Uterus (tissue), 4 donors: ENCODE measurements at places on chromosomes 2 and 18. TPM values are rescaled to one million over a fixed set of nuclear protein-coding genes. Genes with fewer than 3 reads are reported as not detected.

DNA sequence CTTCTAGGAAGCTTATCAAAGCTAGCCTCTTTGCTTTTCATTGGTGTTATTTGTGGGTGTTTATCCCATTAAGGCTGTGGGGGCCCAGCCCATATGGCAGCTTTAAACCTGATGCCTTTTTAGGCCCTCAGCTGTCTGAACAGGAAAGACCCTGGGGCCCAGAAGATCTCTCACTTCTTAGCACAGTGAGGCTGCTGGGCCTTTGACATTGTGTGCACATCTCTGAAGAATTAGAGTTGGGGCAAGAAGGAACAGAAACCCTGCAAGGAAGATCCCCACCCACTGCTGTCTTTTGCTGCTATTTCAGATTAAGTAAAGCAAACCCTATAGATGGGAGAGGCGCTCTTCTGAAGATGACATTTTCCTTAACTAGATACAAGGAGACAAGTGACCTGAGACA, 250.0 kb downstream of the SMAD2 start:
- H3K27me3 ChIP-seq: no peaks in the 10 kb centered on the region
- H3K4me3 ChIP-seq: no peak overlapping the region
- no peak for DNase-seq
- H3K36me3 ChIP-seq: no peaks in the 10 kb centered on the region
- no peak overlapping the region for H3K27ac ChIP-seq

- no peak for DNase-seq
- H3K4me3 ChIP-seq: no peak overlapping the region
- H3K27ac ChIP-seq: no peak overlapping the region
- no peaks in the 10 kb centered on the region for H3K4me1 ChIP-seq
Observed at GRCh38 chr2:71526141-71526540, 72.8 kb downstream of the DYSF start.

DNA sequence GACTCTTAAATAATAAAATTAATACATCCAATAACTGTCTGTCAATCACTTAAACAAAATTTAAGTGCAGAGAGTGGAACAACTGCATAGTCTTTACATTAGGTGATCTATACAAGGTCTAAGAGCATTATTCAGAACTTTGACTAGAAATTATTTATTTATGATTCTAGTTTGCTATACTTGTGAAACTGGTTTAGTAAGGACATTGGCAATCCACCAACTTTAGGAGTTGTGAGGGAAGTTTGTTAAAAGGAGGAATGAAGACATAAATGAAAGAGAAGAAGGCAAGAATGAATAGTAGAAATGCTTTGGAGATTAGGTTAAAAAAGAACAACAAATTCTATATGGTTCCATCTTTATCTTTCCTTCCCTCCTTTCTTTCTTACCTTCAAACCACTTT, 217.5 kb downstream of the GPD2 start:
- H3K4me3 ChIP-seq: no peak overlapping the region
- no peaks in the 10 kb centered on the region for H3K27me3 ChIP-seq
- no peaks in the 10 kb centered on the region for H3K4me1 ChIP-seq
- H3K36me3 ChIP-seq: no peaks in the 10 kb centered on the region

TMEM198 gene
- total RNA-seq: not detected

SLC23A3 gene
- 8.1 TPM for total RNA-seq
